Dermis microvascular lymphatic vessel endothelial cell (primary cell): ENCODE measurements at places on chromosomes 2 and 18. TPM values are rescaled to one million over a fixed set of nuclear protein-coding genes. Genes with fewer than 3 reads are reported as not detected.

Gene GPR75
- 0.77 and 1.3 TPM in 2 replicates for total RNA-seq

Gene SMARCAL1
- 9.5 and 15.6 TPM in 2 replicates for total RNA-seq

- DNase-seq: peak; percentile 56
Observed at GRCh38 chr2:10141736-10142639, 19.4 kb downstream of the RRM2 start.

DNA sequence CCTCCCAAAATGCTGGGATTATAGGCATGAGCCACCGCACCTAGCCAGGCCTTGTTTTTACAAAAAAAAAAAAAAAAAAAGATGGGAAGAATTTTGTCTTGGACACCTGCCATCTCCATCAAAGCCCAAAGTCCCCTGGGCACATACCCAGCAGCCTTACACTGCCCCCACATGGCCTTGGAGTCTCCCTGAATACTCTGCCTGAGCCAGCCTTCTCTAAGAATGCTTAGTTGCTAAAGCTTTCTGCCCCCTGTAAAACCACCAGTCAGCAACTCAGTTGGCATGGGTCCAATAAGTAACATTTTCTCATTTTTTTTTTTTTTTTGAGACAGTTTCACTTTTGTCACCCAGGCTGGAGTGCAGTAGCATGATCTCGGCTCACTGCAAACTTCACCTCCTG, 40.6 kb downstream of the SPC25 start:
- DNase-seq: peak; percentile 36

Gene GLS
- 117 and 142 TPM in 2 replicates for total RNA-seq

DNA sequence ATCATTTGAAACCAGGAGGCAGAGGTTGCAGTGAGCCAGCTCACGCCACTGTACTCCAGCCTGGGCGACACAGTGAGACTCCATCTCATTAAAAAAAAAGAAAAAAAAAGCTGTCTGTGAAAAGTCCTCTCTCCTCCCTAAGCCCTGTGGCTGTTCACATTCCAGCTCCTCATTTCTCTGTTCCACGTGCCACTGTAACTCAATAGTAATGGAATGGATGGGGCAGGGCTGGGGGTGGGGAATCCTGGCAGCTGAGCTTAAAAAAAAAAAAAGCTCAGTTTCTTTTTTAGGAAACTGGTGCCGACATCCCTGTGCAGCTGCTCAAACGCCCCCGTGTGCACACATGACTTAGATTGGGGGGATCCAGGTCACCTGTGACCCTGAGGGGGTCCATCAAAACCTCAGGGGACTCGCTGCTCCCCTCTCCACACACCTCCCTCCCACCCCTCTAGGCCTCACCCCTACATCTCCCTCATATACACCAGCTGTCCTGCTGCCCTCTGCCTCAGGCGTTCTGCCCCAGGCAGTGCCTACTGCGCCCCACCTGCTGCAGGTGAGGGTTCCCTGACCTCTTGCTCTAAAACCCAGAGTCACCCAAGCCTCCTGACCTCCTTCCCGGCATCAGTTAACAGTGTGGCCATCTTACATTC, 255.4 kb downstream of the AGAP1 start:
- no peak for DNase-seq

GRCh38 chr18:1370552-1370951, 465.9 kb downstream of the ADCYAP1 start:
- no peak for DNase-seq

Gene OR6B2
- total RNA-seq: not detected in 2 replicates

GRCh38 chr2:44801289-44801840, 140.1 kb upstream of the SIX3 start:
- DNase-seq: no peak

GRCh38 chr2:223306371-223306770, 254.4 kb downstream of the KCNE4 start:
- DNase-seq: peak; percentile 17

- no peak for DNase-seq
Observed at GRCh38 chr2:176854062-176854461, 358.5 kb upstream of the HNRNPA3 start.

GRCh38 chr2:75570948-75571729, 10.4 kb upstream of the EVA1A start:
- DNase-seq: no peak

DNA sequence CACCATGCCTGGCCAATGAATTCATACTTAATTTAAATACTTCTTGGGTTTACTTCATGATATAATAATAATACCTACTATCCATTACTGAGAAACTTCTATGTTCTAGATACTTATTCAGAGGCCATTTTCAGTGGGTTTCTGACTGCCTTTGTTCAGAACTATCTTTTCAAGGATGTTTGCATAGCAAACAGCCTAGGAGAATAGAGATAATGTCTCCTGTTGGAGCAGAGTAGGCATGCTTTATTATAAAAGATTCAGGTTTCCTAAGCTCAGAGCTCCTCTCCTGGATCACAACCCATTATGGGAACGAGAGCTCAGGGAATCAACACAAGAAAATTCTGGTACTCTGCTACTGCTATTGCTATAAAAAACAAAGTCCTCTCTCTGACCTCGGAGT, 11.1 kb downstream of the FASTKD1 start:
- DNase-seq: no peak

- DNase-seq: no peak
Observed at GRCh38 chr2:241967467-241968144, 98.1 kb downstream of the RTP5 start.

DNA sequence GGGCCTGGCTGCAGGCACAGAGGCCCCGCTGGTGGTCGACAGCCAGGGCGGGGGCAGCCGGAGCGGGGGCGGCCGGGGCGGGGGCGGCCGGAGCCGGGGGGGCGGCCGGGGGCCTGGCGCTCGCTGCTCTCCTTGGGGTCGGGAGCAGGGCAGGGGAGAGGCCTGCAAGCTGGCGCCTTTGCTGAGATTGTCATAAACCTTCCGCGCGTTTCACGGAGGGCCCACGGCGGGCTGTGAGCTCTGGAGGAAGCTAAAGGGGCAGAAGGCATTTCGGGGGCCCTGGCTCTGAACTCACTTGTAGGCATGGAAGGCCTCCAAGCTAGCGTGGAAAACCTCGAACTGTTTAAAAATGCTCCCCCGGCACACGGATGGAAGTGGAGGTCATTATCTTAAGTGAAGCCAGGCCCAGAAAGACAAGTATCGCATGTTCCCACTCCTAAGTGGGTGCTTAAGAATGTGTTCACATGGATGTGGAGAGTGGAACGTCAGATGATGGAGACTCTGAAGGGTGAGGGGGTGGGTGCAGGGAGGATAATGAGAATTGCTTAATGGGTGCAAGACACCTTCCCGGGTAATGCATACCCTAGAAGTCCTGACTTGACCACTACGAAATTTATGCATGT, 629 bp downstream of the PRELID3A start:
- DNase-seq: no peak

Gene CRYGD
- total RNA-seq: not detected in 2 replicates

Gene IHH
- under 0.01 TPM in 2 replicates for total RNA-seq

- DNase-seq: no peak
Observed at GRCh38 chr2:171924170-171924942, 2.1 kb downstream of the HAT1 start.

DNA sequence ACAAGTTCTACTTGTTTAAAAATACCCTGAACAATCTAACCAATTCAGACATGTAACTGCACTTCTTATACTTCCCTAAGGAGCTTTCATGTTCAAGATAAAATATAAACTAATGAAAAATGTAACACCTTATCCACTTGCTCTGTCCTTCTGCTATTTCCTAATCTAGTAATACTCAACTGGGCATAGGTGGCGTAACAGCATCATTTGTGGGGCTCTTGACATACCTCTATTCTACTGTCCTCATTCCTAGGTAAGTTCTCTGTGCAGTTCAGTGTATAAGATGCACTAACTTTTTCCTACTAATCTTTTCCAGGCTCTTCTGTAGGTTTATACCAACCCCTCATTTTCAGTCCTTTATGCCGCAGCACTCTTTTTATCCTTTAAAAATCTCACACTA, 36.7 kb downstream of the PRKD3 start:
- peak; percentile 7 for DNase-seq

DNA sequence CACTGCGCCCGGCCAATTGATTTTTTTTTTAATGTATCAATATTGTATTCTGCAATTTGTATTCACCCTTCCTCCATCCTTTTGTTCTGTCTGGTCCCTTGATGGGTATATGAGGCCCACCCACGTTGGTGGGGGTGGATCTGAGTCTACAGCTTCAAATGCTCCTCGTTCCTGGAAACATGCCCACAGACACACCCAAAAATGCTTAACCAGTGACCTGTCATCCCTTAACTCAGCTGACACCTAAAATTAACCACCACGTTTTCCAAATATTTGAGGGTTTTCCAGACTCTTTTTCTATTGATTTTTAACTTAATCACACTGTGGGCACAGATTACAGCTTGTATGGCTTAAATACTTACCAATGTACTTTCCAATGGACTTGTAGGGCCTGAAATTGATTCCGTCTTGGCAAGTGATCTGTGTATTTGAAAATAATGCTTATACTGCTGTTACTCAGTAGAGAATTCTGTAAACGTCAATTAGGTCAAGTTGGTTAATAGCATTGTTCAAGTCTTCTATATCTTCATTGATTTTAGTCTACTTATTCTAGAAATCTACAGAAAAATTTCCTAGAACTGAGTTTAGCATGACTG, 34.4 kb upstream of the CYP27C1 start:
- DNase-seq: no peak

Gene STARD6
- total RNA-seq: 0.13 and 0.26 TPM in 2 replicates

Gene IL36B
- total RNA-seq: not detected in 2 replicates

GRCh38 chr2:195709901-195710806, 53.1 kb downstream of the SLC39A10 start:
- no peak for DNase-seq

GRCh38 chr18:54879691-54880090, 51.4 kb downstream of the RAB27B start:
- no peak for DNase-seq

DNA sequence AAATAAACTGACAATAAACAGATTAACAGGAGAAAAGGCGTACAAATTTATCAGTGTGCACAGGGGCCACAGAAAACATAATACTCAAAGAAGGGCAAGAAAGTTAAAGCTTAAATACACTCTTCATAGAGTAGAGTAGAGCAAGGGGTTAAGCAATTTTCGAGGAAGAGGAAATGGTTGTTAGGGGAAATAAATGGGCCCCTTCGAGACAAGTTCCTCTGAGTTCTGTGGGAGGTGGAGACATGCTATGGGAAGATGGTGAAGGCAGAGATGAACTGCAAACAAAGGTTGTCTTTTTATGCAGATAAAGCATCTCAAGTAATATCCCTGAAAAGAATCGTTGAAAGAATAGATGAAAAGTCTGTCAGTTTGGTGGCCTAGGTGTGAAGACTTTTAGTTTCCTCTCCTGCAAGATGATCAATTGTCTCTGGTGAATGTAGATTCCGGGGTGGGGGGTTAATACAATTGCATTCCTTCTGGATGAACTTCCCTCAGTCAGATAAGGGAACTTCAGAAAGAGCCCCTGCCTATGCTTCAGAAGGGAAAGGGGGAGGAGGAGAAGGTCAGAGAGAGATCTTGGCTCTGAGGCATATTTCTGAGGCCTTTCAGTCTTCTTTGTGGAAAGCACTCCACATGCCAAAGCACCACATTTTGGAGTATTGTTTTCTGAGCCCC, 127.0 kb downstream of the METTL4 start:
- no peak for DNase-seq

DNA sequence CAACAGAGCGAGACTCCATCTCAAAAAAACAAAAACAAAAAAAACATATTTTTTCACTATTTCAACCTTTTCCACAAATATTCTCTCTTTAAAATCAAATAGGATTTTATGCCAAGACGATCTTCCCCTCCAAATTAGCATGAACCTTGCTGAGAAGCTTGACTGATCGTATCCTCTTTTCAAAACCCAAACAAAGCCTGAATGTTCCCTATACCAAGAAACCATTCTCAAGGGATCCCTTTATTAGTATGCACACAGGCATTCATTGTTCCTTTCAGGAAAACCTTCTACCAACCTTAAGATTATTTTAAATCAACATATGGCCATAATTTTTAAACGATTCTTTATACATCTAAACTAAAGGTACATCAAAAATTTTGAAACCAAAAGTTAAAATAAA, 6.3 kb downstream of the SPIRE1 start:
- no peak for DNase-seq

- DNase-seq: no peak
Observed at GRCh38 chr2:48328942-48329723, 200.8 kb upstream of the STON1 start.

DNA sequence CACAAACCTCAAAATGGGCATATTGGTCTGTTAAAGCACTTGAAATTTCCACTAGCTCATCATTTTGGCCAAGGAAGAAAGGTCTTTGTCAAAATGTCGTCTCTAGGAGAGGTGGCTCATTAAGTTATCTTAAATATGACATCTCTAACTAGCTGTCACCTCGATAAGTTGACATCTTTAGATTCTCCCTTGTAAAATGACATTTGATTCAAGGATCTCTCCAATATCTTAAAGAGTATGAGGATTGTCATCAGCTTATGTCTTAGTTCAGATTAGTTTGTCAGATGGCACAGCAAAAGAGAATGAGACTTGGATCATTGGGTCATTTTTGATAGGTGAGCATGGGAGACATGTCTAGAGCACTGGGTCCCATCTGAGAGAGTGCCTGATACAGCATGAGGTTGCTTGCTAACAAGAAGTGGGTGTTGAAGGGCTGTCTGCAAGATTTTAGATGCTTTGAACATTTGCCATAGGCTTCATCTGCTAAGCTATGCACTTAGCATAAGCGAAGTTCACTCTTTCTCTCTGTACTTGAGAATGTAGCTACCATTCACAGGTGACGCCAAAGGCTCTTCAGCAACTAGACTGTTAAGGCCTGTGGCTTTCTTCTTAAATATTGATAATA, 12.9 kb downstream of the PTPRM start:
- no peak for DNase-seq

Gene SCG2
- total RNA-seq: not detected in 2 replicates

GRCh38 chr18:64185987-64186386, 37.1 kb upstream of the LINC00305 start:
- DNase-seq: no peak

DNA sequence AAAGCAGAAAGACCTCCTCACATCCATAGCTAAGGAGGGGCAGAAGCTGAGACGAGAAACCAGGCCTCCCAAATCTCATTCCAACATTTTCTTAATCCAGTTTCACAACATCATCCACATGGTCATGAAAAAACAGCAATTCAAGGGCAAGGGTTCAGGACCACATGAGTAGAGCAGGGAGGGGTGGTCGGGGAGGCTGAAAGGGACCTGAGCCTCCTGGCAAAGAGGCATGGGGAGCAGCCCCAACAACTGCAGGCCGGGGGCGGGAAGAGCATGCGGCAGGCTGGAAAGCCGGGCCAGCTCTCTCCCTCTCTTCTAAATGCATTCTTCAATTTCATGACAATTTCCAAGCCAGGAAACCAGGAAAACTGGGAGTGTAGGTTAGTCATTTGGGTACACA, 76.7 kb downstream of the DNMT3A start:
- no peak for DNase-seq

Gene GRHL1
- 0.26 and 0.76 TPM in 2 replicates for total RNA-seq

- DNase-seq: no peak
Observed at GRCh38 chr2:201057715-201058248, 13.7 kb downstream of the HYCC2 start.

- DNase-seq: no peak
Observed at GRCh38 chr2:204226305-204226880, 289.8 kb downstream of the ICOS start.

Gene CYB5A
- total RNA-seq: 32.3 and 34.0 TPM in 2 replicates

DNA sequence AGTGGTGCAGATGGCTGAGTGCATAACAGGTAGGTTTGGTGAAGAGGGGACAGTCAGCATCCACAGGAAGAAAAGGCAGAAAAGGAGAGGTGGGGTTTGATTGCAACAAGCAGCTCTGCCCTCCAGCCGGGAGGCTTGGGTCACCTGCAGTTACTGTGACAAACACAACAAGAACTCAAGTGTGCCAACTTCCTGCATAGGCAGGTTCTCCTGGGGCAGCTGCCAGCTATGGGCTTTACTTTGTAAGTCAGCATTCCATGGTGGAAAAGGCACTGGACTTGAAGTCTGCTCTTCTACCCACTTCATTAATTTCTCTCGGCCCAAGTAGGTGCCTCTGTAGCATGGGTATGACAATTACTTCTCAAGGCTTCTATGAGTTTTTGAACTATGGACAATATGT, 98.9 kb downstream of the MYT1L start:
- DNase-seq: no peak
